Adrenal gland (tissue), 19 donors: ENCODE measurements at places on chromosomes 1 and 21. TPM values are rescaled to one million over a fixed set of nuclear protein-coding genes. Genes with fewer than 3 reads are reported as not detected.

GRCh38 chr1:224825525-224826000 is 103.9 kb upstream of the DNAH14 start:
- DNase-seq: no peak

DNA sequence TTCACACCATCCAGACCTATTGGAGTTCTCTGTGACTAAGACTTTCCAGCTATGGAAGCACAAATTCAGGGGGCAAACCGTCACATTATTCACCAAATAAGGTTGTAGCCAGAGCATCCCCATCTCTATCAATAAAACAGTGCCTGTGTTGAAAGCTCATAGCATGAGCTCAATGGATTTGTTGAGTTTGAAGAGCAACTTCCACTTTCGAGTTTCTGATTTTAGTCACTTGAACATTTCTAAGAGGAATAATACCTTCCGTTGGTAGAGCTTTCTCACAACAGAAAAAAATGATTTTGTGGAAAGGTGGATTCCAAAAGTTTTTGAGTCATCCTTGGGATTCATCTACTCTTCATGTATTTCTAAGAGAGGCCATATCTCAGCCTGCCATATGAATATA is 13.0 kb upstream of the ELAVL4 start:
- DNase-seq: no peak

DNA sequence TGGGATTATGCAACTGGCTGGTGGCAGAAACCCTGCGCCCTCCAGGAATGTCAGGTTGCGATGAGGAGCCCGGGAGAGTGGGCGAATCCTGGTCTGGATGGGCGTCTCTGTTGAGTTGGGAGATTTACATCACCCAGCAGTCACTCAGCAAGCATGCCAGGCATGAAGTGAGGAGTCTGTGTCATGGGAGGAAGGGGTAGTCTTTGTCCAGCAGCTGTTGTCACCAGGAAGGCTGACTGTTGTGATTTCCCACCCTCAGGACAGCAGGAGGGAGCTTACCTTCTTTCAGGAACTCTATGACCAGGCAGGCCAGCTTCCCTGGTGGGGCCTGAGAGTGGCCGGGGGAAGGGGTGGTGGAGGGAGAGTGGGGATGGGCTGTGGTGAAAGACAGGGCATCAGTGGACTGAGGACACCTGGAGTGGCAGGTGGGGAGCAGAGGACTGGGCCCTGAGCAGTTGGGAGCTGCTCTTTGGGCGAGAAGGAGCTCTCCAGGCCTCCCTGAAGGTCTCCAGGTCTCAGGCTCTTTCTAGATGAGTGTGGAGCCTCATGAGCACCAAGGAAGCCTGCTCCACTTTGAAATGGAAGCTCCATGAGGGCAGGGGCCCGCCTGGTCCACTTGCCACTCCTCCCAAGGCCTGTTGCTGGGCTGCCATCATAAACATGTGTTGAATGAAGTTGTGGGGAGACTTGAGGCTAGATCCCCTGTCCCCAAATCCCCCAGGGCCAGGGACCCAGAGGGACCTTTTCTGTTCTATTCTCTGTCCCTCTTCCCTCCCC is 21.3 kb upstream of the PKP1 start:
- no peak for DNase-seq

DNA sequence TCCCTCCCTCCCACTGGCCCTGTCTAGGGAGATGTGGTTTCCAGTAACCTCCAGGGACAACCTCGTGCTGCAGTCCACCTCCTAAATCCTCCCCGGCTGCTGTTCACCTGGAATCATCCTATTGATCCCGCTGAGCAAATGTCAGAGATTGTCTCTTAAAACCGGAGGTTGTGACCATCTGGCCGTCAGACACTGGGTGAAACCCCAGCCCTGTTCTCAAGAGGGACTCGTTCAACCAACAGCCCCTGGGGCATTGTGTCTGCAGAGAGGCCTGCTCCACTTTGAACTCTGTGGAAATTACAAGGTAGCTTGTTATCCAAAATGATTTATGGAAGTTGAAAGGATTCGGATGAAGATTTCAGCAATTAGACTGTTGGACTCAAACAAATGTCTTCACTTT is 498.0 kb downstream of the MATN1 start:
- DNase-seq: no peak

- DNase-seq: no peak
These were observed 38.4 kb downstream of the VAV3 start for GRCh38 chr1:107926436-107927080.

GRCh38 chr1:72759486-72759885 is 477.1 kb upstream of the NEGR1 start:
- DNase-seq: no peak

The LCE1D gene
- polyA plus RNA-seq: not detected
